ENCODE measurements at places on chromosomes 6 and 20.
A peak's percentile ranks its signal among the peaks of the same experiment; 100 is the strongest.

DNA sequence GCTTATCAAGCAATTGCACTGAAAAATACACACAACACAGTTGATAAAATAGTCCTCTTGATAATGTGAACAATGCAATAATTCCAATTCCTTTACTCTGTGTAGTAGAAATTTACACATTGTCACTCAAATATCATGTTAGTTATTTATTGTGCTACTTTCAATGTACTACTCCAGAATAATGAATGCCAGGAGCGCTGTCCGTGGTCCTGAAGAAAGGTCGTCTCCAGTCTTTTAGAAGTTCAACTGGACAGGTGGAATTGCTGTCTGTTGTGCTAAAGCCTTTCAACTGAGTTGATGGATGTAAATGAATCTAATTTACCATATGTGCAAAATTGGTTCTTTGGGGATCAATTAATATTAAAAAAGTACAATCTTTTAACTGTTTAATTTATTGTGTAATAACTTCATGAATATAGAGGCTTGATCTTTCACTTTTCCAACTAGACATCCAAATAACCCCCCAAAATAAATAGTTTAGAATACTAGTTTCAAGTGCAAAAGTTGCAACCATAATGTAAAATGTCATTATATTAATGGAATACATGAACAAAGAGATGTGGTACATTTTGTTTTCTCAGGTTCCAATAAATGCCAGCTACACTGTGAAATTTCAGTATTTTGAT, 3.2 kb downstream of the GRIK2 start:
- peak; percentile 38 for DNase-seq

GRCh38 chr6:2426561-2427340, 181.3 kb upstream of the GMDS start:
- no peak for DNase-seq

GRCh38 chr6:111114482-111114881, 27.2 kb downstream of the SLC16A10 start:
- DNase-seq, result no peak

- DNase-seq, result no peak
Observed at GRCh38 chr6:155187106-155187505, 76.7 kb upstream of the CLDN20 start.

GRCh38 chr20:63736893-63737694, 630 bp downstream of the LIME1 start:
- peak; percentile 51 for DNase-seq

DNA sequence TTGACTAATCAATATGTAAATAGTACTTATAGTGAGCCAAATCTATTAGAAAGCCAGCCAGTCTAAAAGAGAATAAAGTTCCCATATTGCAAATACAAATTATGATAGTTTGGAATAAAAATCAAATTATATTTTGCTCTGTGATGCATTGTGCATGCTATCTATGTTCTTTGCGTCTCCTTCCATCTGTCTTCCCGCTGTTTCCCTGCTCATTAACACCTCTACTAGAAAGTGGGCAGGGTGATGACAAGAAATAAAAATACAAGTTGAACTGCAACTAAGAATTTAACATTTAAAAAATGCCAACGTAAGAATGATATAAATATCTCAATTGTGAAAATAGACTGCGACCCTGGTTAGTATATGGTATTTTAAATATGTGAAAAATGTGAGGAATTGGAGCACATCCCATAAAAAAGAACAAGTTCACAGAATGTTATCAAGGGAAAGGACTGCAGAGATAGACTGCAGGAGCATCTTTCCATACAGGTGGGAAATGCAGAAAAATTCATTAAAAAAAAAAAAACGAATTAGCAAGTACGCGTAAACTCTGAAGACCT, 157.6 kb upstream of the PDE7B start:
- DNase-seq, result no peak

DNA sequence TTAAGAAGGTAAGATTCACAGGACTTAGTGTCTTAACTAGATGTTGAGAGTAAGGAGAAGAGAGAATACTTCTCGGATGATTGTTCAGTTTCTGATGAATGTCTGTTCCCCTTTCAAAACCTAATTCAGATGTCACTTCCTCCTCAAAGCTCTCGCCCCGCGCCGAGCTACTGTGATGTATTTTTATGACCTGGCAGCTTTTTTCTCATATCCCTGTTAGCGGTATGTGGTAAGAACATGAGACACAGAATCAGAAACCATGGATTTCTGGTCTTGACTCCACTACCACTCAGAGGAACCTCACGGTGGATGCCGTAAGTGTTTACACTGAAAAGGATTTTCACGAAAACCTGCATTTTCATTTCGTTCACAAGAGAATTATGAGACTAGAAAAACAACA, 48.4 kb downstream of the CEP43 start:
- no peak for DNase-seq

DNA sequence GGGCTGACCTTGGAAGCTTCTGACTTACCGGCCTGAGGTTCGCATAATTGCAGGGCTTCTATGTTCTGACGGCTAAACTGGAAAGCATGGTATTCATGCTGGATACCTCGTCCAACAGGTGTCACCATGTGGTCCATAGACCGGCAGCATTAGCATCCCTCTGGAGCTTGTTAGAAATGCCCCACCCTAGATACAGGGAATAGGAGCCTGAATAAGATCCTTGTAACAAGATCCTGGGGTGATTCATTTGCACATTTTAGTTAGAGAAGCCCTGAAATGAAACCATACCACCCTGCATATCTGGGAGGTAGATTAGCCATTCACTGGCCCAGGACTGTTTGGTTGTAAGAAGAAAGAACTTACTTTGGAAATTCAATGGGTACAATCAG, 77.7 kb downstream of the TMEM170B start:
- DNase-seq, result no peak

DNA sequence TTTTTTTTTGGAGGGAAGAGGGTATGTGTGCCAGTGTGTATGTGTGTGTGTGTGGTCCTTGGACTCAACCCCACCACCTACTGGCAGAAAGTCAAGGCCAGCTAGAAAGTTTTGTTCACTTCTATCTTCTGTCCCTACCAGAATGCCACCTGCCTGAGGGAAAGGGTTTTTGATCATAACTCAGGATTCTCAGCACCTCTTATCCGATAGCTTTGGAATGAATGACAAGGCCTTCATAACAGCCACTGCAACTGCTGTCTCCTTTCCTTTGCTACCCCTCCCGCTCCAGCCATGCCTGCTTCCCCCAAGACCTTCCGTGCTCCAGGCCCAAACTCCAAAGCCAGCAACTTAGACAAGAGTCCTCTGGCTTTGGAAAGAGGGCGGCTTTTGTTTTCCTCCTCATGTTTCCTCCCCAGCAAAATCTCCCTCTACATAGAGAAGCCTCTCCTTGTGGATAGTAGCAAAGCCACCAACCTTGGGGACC, 18.7 kb downstream of the BTN3A1 start:
- DNase-seq, result peak; percentile 79

GRCh38 chr6:149750136-149750609, 632 bp downstream of the PCMT1 start:
- no peak for DNase-seq

DNA sequence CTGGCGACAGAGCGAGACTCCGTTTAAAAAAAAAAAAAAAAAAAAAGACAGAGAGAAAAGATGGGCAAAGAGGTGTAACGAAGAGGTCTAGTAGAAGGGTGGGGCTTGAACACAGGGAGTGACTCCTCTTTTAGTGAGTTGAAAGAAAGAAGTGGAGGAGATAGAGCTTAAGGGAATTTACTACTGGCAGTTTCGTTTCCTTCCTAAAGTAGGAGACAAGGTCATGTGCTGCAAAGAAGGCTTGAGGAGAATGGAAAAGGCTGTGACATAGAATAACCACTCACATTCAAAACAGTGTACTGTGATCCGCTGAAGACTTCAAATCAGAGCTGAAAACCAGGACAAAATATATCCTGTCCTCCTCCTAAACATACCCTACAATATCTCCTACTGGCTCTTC, 63.8 kb upstream of the EIF2S2 start:
- DNase-seq, result no peak

DNA sequence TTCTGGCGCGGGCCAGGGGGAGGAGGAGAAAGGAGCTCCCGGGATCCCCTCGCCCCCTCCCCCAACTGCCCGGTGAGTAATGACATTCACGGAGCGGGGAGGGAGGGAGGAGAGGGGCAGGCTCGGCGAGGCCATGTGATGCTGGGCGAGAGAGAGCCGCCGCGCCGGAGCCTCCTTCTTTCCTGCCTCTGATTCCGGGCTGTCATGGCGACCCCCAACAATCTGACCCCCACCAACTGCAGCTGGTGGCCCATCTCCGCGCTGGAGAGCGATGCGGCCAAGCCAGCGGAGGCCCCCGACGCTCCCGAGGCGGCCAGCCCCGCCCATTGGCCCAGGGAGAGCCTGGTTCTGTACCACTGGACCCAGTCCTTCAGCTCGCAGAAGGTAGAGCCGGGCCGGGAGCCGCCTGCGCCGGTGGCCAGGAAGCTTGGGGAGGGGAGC, at the start of gene GDAP1L1:
Gene GDAP1L1, plus strand, starts transcription at position 178 of the 441 bp plus-strand sequence. Its CDS starts 27 bp downstream, at position 205.
- peak; percentile 17 for DNase-seq

GRCh38 chr6:160986851-160987250, 4.7 kb upstream of the MAP3K4 start:
- DNase-seq, result no peak

All from right kidney (tissue), 9 donors.